Stimulated activated CD8-positive, alpha-beta memory T cell treated with anti-CD3 and anti-CD28 coated beads, Interleukin-12 subunit alpha, Interleukin-12 subunit beta, amount 100 ng/mL, for 4 hours (primary cell): ENCODE measurements at places on chromosomes 5 and 9.

DNA sequence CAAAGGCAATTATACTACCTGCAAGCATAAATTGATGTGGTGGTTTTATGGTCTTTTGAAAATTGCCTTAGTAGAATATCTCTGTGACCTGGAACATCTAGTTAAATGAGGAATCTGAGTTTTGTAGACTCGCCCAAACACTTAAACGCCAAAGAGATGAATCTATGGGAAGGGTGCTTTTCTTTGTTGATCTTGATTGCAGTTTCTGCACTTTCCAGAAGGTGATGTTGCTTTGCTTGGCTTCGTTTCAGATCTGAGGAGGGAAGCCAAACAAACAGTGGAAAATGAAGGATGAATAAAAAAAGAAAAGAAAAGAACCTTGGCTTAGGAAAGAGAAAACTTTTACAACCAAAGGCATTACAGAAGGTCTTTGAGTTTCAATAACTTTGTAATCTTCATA is 1021.2 kb downstream of the NR2F1-AS1 start:
- no peak for DNase-seq

DNA sequence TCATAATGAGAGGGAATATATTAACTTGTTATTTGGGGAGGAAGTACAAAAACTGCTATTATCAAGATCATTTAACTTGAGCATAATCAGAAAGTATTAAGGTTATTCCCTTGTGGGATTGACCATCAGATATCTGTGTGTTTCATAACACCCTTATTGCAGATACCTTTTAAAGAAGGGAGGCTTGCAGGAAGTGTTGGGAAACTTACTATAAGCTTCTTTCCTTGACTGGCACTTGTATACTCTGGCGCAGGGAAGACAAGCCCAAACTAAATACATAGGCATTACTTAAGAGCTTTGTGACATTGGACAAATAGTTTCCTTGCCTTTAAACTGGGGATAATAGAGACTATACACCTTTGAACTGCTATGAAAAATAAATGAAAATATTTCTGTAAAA is 50.9 kb downstream of the PIK3R1 start:
- no peak for DNase-seq

DNA sequence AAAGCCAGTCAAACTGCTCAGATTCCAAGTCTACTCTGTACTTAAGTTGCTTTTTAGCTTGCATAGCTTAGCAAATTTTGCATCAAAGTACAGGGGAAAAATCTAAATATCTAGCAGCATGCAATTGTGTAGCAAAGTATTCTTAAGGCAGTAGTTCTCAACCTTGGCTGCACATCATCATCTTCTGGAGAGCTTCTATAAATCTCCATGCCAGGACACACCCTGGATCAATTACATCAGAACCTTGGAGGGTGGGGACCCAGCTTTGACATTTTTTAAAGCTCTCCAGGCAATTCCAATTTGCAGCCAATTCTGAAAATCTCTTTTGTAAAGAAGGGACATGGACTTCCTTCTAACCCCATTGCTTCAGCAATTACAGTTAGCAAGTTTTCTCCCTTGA is 187.5 kb downstream of the SNCAIP start:
- DNase-seq = no peak

- DNase-seq = no peak
These were observed 136.1 kb downstream of the RGS3 start for GRCh38 chr9:113599646-113600022.

DNA sequence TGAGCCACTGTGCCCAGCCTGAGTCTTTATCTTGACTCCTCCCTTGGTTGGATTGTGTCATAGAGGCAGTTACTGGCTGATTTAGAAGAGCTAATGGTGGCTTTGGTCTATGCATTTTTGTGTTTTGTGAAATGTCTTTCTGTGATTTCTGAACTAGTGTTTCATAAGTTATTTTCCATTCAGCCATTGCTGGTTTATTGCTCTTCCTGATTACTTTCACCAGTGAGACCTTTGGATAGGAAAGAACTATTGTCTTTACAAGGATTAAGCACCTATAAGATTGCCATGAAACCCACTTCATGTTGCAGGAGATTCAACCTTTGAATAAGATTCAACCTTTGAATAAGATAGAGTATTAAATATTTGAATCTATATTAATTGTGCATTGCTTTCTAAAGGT is 8.7 kb upstream of the HAPLN1 start:
- no peak for DNase-seq

DNA sequence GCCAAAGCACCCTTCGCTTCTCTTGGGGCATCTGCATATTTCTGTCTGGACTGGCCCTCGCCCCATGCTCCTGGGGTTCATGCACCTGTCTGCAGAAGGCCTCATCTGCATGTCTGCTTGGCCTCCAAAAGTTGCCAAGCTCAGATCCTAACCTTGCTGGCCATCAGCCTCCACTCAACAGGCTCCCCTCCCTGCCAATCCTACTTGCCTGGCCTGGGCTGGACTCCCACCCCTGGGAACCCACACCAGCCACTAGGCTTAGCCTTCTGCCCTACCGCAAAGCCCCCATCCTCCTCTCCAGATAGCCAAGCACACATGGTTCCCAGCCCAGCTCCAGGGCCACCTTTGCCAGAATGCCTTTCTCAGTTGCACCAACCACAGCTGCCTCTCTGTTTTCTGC is 159.8 kb downstream of the PAX5 start:
- no peak for DNase-seq

DNA sequence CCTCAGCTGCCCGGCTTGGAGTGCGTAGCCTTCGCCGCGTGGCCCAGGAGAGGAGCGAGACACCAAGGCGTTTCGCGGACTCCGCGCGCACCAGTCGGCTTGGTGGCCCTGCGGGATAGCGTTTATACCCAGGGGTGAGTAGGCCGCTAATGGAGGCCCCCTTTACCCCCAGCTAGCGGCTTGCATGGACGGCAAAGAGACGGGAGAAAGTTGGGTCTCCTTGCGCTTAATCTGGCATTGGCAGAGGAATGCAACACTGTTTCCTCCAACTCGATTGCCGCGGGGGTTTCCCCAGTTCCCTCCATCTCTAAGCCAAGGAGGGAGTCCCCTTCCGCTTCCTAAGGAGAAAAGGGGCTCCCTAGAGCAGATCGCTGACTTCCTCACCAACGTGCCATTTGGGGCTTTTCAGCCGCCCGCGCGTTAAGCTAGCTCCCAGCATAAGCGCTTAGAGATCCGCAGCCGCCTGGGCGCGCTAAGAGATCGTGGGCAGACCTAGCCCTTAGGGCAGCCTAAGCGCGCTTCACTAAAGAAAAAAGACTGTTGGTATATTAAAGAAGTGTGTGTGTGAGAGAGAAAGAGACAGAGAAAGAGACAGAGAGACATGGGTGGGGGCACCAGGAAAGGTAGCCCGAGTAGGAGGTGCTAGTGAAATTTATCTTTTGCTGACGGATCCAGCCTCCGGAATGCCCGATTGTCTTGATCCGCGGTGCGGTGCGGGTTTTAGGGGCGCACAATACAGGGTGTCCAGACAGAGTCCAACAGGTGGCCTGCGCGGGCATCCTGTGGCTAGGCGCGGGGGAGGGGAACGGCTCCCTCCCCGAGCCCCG is 597.9 kb upstream of the SGCD start:
- no peak for DNase-seq

- no peak for DNase-seq
These were observed 113.1 kb upstream of the TNC start for GRCh38 chr9:115230924-115231515.

GRCh38 chr5:71830681-71831539 is 111.8 kb downstream of the CARTPT start:
- DNase-seq = no peak

DNA sequence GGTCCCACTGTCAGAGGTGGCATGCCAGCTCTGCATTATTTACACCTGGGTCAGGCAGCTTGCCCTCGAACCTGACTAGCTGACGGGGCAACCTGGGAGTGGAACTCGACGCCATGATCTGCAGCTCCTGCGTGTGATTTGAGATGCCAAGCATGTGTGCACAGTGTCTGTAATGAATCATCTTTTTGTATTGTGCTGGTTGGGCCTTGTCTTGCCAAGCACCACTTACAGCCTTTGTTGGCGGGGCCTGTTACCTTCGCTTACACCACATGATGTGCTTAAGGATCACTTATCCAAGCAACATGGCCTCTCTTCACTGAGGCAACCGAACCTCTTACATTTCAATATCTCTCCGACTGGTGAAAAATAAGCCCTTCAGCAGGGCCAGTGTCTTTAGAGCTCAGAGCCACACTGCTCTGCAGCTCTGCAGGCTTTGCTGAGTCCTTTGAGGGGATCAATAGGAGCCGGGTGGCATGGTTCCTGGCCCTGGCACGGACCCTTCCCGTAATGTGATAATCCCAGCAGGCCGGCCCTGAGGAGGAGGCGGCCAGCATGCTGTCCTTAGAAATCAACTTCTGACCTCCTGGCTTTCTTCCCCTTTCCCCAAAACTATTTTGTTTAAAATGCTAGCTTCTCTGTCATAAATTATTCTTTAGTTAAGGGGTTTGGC is 297.7 kb upstream of the CD180 start:
- DNase-seq = no peak

- no peak for DNase-seq
These were observed 635.4 kb downstream of the IRX1 start for GRCh38 chr5:4230786-4231641.

DNA sequence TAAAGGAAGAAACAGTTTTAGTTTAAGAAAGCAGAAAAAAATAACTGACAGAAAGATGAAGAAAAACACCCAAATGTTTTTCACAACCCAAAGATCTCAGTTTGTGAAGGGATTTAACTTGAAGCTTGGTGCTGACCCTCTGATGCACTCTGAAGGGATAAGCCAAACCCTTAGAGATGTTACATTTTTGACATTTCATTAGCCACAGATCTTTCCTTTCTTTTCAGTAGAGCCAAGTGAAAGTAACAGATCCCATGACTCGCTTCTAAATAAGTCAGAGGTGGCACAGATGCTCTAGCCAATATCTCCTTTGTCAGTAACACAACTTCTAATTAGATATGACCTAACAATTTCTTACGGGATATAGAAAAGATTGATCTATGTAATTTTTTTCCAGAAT is 394.5 kb upstream of the EDIL3 start:
- DNase-seq = no peak

GRCh38 chr5:106481374-106481773 is 1189.4 kb downstream of the EFNA5 start:
- no peak for DNase-seq

DNA sequence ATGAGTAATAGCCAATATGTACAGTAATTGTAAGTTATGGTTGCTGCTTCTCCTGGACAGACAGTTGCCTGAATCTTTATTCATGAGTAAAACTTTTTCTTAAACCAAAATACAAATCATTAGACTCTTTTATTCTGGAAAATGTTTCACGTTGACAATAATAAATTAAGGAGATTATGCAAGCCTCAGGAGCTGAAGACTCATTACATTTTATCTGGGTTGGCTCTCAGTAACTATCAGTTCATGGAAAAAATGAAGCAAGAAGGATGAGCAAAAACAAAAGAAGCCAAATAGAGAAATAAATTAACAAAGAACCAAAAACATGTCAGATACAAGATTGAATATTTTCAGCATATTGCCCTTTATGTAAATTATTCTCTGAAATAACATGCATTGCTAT is 88.9 kb upstream of the PRR16 start:
- no peak for DNase-seq

DNA sequence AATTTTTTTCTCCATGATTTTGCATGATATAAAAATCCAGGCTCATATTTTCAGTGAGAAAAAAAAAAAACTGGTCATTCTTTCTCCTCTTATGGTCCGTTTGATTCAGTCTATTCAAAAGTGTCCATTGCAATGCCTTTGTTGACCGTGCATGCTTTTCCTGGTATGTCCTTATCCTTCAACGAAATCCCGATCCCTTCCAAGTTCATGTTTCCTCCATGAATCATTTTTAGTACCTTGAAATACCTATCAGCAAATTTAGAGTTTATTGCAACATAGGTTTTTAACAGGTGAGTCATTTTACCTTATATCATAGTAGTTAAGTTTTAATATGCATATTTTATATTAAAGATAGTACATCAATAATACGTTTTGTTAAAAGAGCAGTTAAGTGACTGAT is 773.8 kb upstream of the CHD1 start:
- no peak for DNase-seq

- no peak for DNase-seq
These were observed 24.8 kb downstream of the CCNJL start for GRCh38 chr5:160287378-160288051.

DNA sequence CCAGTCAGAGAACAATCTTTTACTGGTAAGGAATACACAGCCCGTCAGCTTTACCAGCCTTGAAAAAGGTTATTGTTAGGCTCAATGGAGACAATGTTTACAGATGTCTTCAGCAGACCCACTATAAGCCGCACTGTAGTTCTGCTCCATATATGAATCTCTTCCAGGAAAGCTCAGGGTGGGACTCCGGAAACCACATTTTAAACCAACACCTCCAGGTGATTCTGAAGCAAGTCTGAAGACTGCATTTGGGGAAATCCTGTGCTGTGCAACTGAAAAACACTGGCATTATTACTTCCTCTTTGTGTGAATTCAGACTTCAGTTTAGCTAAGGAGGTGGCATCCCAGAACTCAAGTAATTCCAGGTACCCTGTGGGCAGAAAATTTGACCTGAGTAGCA is 3.5 kb downstream of the GZMK start:
- DNase-seq = no peak

DNA sequence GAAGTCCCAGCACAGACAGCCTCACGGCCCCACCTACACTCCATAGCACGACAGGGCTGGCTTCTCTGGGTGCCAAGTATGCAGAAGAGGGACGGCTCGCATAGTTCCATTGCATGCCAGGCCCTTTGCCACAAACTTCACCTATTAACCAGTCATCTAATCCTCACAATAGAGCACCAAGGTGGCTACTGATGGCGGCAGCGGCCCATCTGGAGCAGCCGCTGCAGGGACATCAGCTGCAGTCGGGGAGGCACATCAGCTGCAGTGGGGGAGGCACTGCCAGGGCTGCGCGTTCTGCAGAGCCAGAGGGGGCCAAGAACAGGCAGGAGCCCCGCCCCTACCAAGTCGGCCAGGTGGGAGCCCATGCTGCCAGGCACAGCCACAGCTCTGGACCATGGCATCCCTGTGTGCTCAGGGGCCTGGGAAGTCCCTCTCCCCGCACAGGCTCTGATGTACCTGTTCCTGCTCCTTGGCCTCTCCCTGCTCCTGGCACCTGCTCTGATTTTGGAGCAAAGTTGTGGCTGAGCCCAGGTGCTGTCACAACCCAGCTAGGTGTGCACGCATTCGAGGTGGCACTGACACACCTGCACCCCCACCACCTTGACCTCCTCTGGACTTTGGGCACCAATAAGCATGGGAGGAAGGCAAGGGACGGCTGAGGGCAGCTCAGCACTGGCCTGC is 61.5 kb upstream of the SYNPO start:
- DNase-seq = no peak

GRCh38 chr5:94893412-94894135 is 275.1 kb downstream of the SLF1 start:
- no peak for DNase-seq

GRCh38 chr5:160105686-160106360 is 13.4 kb downstream of the PWWP2A start:
- DNase-seq = no peak

- DNase-seq = no peak
These were observed 149.9 kb downstream of the TRIO start for GRCh38 chr5:14292766-14293658.

GRCh38 chr5:106399391-106399790 is 1271.3 kb downstream of the EFNA5 start:
- DNase-seq = no peak
